ENCODE measurements at places on chromosomes 4 and X. TPM values are rescaled to one million over a fixed set of nuclear protein-coding genes. Genes with fewer than 3 reads are reported as not detected.

Gene IQSEC2
- total RNA-seq = 77.9 TPM

Gene CENPI
- total RNA-seq = 3.6 TPM

- no peak for DNase-seq
Measured at GRCh38 chrX:1172496-1172895, 40.0 kb downstream of the CRLF2 start.

Gene TKTL2
- total RNA-seq = not detected

GRCh38 chr4:114373508-114373907, 225.1 kb upstream of the UGT8 start:
- no peak for DNase-seq

Gene EVC2
- 0.70 TPM for total RNA-seq

- DNase-seq = no peak
Measured at GRCh38 chr4:159273141-159273438, 170.2 kb downstream of the RAPGEF2 start.

DNA sequence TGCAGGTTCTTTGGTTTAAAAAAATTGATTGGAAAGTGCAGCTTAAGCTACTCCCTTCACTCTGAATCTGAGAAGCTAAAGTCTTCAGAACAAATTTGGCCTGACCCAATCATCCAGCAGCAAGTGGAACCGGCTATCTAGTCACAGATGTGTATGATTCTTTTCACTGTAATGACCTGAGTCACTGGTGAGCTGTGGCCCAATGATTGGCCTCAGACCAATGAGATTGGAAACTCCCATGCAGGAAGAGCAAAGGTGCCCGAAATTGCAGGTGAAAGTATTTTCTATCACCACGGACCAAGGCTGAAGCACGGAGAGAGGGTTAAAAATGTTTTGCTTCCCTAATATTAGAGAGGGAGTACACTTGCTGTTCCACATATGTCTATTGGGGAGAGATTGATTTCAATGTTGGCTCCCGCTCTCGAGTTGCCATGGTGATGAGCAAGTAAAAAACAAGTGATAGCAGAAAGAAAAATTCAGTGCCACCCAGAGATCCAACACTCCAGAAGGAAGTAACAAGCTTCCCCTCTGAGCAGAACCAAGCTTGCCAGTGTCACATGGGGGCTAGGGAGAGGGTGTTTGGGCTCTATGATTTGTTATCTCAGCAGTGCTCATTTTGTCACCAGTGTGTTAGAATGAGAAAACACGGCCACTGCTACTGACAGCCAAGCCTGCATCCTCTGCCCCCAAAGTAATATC, 11.2 kb downstream of the RIPPLY1 start:
- no peak for DNase-seq

DNA sequence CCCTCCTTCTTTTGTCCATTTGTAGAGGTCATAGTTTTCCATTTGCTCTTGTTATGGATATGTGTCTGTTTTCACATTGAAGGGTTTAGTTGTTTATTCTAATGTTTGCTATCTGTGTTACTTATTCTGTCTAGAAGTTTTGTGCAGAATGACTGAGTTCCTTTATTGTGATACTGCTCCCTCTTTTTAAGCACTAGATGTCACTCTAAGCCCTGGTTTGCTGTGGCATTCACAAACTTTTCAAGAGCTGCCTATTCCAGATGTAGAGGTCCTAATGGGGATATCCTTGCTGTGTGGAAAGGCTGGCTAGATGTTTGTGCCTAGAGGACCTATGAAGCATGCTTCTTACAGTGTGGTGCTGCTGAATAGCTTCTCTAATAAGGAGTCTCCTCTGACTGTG, 338.6 kb downstream of the SPIN4 start:
- no peak for DNase-seq

- DNase-seq = no peak
Measured at GRCh38 chr4:66489783-66490452, 819.6 kb upstream of the EPHA5 start.

DNA sequence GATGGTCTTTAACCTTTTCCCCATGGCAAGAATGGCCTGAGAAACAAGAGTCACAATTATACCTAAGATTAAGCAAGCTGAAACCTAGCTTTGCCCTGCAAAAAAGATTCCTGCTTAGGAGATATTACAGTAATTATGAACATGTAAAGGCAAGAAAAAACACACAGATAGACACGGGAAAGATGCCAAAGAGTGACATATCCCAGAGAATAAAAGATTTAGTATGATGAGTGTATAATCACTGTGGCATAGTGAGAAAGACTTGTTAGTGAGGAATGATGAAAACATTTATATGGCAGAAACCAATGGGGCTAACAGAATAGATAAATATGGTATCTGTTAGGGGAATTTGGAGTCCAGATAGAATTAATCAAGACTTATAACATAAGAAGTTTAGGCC, 29.6 kb upstream of the TASL start:
- DNase-seq = no peak

Gene OFD1
- total RNA-seq = 135 TPM

DNA sequence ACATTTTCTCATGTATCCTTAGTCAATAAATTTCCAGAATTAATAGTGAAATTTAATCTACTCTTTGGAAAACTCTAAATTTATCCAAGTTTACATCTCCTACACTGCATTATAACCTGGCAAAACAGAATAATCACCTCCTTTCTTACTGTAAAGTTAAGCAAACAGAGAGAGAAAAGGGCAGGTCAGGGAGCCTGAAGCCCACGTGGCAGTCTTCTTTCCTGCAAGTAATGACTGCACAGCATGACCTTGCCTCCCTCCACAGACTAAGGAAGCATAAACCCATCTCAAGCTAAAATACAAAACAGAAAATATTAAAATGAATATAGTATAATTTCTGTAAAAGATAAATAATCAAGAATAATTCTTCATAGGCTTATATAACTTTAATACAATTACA, 1153.0 kb downstream of the C4orf33 start:
- no peak for DNase-seq

GRCh38 chrX:33204889-33205288, 6.5 kb downstream of the DMD start:
- no peak for DNase-seq

Gene STATH
- total RNA-seq = not detected

Gene FAM47A
- total RNA-seq = not detected

All from Peyer's patch (tissue), 4 donors.